ENCODE measurements at places on chromosomes 1 and 21.
A peak's percentile ranks its signal among the peaks of the same experiment; 100 is the strongest.

DNA sequence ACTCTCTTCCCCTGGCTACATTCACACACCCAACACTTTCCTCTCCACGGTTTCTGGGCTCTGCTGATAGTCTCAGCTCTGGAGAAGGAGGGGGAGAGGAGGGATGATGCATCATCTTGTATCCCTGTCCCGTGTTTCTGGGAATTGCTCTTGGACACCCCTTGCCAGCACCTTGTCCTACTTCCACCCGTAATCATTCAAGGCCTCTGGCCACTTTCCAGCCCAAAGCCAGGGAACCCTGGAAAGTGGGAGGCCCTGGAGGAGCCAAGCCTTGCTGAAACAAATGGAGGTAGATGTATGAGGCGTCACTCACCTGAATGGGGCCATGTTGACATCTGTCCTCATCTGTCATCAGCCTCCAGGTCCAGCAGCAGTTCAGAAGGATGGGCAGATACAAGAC is 4.4 kb downstream of the PLEKHO1 start:
- DNase-seq, result no peak

DNA sequence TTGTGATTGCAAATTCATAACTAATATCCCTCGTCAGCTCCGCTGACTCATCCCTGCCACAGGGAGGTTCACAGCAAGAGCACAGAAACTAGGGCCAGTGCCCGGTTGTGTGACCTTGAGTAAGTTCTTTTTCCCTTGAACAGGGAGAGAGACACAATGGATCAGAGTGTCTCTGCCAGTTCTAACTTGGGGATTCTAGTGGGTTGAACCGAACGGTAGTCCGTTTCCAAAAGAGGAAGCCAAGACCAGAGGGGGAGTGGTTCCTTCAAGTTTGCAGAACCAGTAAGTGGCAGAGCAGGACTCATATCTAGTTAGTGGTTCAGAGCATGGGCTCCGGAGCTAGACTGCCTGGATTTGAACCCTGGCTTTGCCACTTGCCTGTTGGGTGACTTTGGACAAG is 4.9 kb upstream of the SHISA4 start:
- no peak for DNase-seq

GRCh38 chr21:32216293-32216692 is 62.6 kb downstream of the MIS18A start:
- DNase-seq, result no peak

DNA sequence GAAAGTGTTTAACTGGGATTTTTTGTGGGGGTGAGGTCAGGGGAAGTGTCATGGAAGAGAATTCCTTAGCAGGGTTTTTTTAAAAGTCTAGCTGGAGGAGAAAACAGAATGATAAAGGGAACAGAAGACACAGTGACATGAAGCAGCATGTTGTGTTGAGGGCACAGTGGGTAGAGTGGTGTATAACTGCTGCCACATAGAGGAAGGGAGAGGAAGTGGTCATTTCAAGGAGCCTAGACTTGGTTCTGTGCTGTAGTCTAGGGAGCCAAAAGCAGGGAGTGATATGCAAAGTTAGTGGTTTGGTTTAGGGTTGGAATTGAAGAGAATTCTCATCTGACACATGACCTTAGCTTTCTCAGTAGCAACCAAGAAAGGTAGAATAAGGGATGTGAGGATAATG is 10.2 kb downstream of the EEIG2 start:
- DNase-seq, result no peak

GRCh38 chr1:910881-911721 is 12.6 kb upstream of the SAMD11 start:
- peak; percentile 71 for DNase-seq

GRCh38 chr1:247111700-247112478 is 7.7 kb upstream of the ZNF669 start:
- DNase-seq, result peak; percentile 15

DNA sequence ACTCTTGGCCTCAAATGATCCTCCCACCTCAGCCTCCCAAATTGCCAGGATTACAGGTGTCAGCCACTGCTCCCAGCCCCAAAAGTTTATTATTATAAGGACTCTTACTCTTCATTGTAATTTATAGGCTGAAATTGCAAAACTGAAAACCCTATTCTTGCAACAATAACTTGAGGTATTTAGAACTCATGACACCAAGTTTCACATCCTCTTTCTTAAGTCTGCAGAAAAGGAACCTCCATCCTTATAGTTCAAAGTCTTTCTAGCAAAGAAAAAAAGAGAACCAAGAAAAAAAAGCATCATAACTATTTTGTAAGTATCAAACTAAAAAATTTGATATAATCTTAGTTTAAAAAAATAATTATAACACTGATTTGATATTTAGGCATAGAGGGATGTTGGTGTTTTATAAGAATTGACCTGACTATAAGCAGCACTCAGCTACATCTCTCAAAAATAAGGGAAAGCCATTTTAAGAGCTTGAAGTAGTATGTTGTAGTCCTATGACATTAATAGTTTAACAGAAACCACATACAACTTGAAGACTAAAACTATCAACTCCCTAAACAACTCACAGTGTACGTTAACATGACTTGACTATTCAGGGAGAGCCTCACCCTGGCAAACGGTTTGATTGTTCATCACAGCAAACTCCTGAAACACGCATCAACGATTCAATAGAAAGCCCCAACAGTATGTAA is 122.4 kb downstream of the AKT3 start:
- no peak for DNase-seq

DNA sequence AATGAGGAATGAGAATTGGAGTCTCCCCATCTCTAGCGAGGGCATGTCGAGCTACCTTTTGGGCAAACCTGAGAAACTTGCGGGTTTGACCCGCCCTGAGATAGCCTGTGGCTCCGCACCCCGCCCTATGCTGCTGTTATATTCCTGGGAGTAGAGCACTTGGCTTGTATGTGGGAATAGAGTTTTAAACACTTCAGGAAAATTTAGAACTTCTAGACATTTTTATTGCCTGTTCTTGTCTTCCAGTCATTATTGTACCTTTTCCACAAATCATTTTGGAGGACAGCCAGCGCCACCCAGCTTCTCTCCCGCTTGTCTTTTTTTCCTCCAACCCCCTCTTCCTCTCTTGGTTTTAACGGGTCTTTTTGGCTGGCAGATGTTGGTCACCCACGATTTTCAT is 738 bp downstream of the GNPAT start:
- peak; percentile 22 for DNase-seq

- peak; percentile 31 for DNase-seq
Measured at GRCh38 chr21:31220575-31220974, 123.5 kb downstream of the TIAM1 start.

GRCh38 chr1:118381197-118381869 is 196.3 kb upstream of the SPAG17 start:
- DNase-seq, result peak; percentile 10

DNA sequence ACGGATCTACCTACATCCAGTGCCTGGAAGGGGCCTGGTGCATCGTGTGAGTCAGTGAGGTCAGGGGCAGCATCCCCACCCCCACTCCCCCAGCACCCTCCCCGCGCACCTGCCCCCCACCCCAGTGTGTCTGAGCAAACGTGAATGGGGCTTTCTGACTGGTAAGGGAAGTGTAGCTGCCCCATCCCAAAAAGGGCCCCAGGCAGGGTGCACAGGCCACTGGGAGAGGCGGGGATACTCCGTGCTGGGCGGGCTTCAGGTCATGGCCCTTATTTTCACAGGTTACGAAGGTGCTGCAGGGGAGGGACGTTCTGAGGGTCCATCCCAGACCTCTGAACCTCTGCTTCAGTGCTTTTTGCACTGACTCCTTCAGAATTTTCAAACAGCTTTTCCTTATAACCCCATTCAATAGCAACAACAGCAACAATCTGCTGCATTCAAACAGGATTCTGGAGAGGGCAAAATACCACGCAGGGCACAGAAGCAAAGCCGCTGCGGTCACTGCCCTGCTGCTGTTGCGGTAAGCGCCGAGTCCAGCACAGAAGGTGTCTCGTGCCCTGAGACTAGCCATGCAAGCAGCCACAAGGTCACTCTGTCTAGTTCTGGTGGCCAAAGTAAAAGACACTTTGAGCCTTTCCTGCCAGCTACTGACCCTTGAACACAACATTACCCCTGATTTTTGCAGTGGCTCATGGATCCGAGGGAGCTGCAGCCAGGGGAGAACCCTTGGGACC is 10.3 kb downstream of the TTC34 start:
- no peak for DNase-seq

DNA sequence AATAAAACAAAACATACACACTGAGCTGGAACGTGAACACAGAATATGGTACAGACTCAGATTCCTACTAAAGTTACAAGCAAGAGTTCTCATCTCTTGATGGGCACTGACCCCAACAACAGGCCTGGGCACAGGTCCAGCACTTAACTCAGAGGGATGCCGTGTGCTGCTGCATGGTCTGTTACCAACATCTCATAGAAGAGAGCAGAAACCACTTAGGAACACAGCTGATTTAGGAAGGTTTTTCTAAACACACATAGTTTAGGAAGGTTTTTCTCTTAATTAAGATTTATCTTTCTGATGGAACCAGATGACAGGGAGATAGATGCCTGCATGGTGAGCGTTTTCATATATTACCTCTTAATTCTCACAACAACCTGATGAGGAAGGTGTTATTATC is 1.5 kb downstream of the GCLM start:
- peak; percentile 42 for DNase-seq

DNA sequence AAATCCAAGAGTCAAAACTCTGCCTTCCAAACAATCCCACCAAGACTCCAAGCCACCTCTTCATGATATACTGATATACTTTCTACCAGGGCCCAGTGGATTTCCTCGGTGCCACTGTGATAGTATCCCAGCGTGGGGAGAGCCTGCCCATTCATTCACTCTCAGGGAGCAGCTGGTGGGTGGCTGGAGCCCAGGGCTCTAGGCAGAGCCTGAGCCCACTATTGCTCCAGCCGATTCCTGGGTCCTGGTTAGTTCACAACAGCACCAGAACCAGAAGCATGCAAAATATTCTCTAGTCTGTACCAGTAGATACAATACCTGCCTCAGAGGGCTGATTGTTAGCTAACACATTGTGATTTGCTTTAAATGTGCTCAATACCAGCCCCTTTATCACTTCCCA is 831 bp downstream of the CSRP1 start:
- DNase-seq, result no peak

DNA sequence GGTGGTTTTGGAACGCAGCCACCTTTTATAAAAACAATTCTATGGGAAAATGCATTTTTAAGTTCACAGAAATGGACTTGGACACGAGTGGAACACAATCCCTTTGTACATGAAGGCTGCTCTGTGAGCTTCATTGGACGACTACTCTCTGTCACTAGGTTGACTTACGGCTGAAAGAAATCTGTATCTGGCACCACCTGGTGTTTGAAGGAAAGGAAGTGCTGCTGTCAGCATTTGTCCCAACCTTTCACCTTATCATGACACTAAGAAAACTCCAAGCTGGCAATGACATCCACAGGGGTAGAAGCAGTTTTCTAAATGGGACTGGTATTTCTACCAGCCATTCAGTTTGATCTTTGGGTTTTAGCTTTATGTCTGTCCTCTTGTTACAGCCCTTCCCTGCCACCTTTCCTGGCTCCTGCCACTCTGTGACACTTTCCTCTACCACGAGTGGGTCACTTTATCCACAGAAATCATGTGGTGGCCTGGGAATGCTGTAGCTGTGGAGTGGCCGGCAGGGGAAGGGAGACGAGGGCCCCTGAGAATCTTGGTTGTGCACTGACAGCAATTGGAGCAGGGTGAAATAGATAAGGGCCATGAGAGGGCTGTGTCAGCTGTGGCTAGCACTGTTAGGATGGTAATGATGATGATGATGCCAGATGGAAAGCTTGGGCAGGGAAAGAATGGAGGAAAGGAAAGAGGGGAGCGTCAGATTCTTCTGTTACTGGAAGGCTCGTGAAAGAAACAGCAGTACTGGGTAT is 85.2 kb downstream of the TBX19 start:
- DNase-seq, result no peak

- DNase-seq, result peak; percentile 56
Measured at GRCh38 chr1:221449801-221450470, 292.0 kb downstream of the DUSP10 start.

- peak; percentile 76 for DNase-seq
Measured at GRCh38 chr1:12454406-12455391, 163.3 kb downstream of the DHRS3 start.

DNA sequence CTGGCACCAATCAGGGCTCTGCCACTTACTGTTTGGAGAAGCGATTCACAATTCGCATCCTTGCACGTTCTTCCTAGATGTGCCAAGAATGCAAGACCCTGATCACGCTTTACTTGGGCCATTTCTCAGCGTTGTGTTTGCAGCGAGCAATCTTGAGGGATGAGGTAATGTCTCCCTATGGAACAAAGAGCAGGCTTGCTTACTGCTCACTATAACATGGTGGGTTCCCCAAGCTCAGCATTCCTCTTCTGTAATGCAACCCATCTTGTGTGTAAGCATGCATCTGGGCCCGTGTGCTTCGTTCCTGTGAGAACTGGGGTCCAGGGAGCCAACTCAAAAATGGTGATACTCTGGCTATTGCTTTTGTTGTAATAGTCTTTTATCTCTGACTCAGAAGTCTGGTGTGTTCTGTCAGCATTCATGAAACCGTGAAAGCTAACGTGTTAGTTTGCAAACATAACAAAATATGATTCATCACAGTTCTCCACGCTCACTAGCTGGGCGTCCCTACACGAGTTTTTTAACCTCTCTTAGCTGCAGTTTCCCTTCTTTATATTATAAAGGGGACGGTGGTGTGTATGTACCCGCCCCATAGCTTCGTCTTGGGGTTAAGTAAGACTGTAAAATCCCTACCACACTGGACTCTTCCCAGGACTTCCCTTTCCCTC is 33.3 kb downstream of the DNTTIP2 start:
- peak; percentile 93 for DNase-seq

GRCh38 chr1:75423136-75423535 is 187.8 kb downstream of the SLC44A5 start:
- no peak for DNase-seq

DNA sequence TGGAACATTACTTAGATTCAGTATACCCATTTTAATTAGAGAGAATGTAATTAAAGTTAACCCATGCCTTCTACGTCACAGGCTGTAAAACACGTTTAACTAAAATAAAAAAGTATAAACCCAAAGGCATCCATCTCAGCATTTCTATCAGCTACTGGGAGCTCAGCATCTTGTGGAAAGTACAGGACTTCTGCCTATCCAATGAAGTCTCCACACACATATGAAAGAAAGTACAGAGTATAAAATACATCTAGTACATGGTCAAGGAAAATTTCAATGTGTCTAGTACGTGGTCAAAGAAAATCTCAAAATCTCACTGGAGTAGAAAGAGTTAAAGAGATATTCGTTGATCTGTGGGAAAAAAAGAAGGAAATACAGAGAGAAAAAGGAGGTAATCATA is 141.4 kb upstream of the ZNHIT6 start:
- no peak for DNase-seq
